Glutamatergic neuron (in vitro differentiated cells): ENCODE measurements at places on chromosomes 3 and 15.

DNA sequence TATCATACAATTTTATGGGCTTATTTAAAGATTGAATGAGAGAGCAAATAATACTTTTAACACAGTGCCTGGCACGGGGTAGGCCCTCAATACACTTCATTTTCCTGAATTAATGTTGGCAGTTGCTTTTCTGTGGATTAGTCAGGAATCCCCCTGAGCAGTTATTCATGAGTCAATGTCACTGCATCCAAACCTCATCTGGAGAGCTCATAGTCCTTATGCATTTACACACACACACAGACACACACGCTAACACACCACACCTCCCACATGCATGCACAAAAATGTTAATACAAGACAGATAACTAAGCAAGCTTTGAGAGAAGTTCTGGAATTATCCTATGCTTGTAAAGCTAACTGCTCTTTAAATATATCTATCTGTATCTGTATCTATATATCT lies 34.0 kb upstream of the TNFAIP8L3 start:
- H3K4me3 ChIP-seq = no peak overlapping the region
- no peaks in the 10 kb centered on the region for H3K4me1 ChIP-seq
- peaks cover 2% of the 10 kb centered on the region for H3K27me3 ChIP-seq
- no peak overlapping the region for H3K27ac ChIP-seq
- peaks cover 4% of the 10 kb centered on the region for H3K36me3 ChIP-seq

- DNase-seq = no peak
- peaks cover 5% of the 10 kb centered on the region for H3K27me3 ChIP-seq
- peaks cover 11% of the 10 kb centered on the region for H3K4me1 ChIP-seq
- peak overlapping the region; percentile 94 for H3K4me3 ChIP-seq
- peak overlapping the region; percentile 60 for H3K27ac ChIP-seq
Observed at GRCh38 chr3:160402221-160403027, 3.0 kb downstream of the SMC4 start.

DNA sequence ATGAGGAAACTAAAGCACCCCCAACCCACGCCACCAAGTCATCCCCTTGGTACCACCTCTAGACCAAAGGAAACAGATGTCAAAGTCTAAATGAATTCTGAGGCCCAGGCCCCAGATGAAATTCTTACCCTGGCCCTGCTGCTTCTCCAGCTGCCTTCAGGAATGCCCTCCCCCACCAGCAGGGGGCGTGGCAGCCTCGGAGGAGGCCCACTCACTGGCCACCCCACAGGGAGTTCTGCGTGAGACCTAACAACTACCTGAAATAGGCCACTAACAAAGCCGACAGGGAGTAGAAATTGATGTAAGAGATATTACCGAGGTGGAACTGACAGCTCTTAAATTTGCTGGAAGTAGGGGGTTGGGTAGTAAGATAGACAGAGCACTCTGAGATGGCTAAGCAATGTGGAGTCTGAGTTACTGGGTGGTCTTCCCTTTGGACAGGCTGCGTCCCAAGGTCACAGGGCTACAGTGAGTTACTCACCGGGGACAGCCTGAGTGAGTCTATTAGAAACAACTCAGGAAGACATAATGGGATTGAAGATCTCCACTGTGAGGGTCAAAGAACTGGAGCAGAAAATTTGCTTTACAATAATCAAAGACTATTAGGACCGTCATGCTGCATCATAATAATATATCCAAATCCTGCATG lies 240.7 kb downstream of the SHOX2 start:
- H3K27me3 ChIP-seq = no peaks in the 10 kb centered on the region
- H3K36me3 ChIP-seq = no peaks in the 10 kb centered on the region
- H3K4me1 ChIP-seq = peaks cover 9% of the 10 kb centered on the region

- no peak for DNase-seq
- H3K36me3 ChIP-seq = no peaks in the 10 kb centered on the region
- H3K27ac ChIP-seq = no peak overlapping the region
- H3K4me3 ChIP-seq = no peak overlapping the region
- no peaks in the 10 kb centered on the region for H3K4me1 ChIP-seq
Observed at GRCh38 chr3:113423699-113424098, 17.6 kb downstream of the CFAP44 start.

DNA sequence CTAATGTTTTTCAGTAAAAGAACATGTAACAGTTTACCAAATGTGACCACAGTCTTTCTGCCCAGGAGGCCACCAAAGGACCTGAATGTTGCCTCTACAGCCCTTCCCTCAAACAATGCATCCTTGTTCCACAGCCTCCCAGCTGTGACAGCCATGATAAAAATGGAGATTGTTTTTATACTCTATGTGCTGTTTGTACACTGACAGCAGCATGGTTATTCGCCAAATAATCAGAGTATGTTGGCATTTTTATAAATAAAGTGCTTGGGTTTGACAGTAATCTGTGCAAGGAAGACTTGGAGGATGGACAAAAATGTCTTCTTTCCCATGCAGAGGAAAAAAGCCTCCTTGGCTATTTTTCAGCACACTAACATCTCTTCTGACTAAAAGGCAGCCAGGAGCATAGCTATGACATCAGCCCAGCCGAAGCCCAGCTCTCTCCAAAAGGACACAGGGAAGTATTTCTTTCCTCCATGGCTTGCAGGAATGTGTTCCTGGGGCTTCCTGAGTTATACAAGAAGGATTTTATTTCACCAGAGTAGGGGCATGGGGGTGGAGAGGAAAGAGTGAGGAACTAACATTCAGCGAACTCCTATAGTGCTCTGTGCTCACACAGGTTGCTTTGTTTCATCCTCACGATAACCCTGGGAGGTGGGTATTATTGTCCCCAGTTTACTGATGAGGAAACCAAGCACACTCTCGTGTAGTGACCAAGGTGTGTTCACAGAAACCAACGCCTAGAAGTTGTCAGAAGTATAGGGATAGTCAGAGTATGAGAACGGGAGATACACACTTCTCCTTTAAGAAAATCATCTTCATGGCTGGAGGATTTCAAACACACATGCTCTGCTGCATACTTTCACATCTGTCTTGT lies 339.7 kb downstream of the MECOM start:
- H3K36me3 ChIP-seq = no peaks in the 10 kb centered on the region
- no peaks in the 10 kb centered on the region for H3K27me3 ChIP-seq
- no peak overlapping the region for H3K4me3 ChIP-seq

- peaks cover 10% of the 10 kb centered on the region for H3K4me1 ChIP-seq
- DNase-seq = peak; percentile 59
- peak overlapping the region; percentile 96 for H3K27ac ChIP-seq
- peaks cover 5% of the 10 kb centered on the region for H3K27me3 ChIP-seq
- peak overlapping the region; percentile 96 for H3K4me3 ChIP-seq
Observed at GRCh38 chr3:155853214-155854140, 750 bp downstream of the SLC33A1 start.

DNA sequence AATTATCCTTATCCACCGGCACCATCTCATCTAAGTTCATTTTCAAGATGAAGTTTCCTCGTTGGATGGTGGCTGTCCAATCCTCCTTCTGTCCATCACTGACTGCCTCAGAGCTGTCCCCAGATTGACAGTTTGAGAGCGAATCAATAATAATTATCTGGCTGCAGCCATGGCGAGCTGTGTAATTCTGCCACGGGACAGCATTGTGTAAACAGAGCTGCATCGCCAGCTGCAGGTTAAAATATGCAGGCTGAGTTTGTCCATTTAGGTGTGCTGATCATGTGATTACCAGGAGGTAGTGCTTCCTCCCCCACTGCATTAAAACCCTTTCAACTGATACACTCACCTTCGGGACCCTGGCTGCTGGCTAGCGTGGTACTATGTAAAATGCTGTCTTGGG lies 461.9 kb upstream of the ONECUT1 start:
- peak; percentile 32 for DNase-seq
- peaks cover 32% of the 10 kb centered on the region for H3K4me1 ChIP-seq
- H3K4me3 ChIP-seq = peak overlapping the region; percentile 23
- H3K27ac ChIP-seq = peak overlapping the region; percentile 30
- H3K36me3 ChIP-seq = peaks cover 3% of the 10 kb centered on the region
- no peaks in the 10 kb centered on the region for H3K27me3 ChIP-seq

DNA sequence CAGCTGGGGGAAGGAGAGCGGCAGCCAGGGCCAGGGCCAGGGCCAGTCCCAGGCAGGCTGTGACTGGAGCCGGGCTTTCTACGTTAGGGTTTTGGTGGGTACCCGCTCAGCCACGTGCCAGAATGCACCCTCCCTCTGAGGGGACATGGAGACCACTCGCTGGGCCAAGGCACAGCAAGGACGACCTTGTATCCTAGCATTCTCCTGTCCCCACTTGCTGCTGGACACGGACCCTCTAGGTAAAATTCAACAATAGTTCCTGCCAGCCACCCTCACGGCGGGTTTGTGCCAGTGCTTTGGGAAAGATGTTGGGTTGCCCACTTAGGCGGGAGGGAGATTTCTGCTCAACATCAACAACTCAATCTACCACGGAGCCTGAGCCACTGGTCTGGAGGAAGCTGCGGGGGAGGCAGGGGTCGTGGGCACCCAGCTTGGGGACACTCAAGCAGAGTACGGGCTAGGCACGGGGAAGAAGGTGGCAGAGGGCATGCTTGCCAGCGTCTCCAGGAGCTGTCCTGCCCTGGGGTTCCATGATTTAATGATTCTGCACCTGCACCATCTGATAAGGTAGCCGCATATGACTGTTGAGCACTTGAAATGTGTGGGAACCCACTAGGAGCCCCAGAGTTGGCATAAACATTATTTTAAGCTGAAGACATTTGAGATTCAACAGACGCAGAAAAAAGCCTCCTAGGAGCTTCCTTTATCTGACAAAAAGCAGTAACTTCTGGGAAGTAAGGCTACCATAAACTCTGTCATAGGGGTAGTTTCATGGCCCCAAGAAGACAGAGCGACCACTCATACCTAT lies 22.5 kb upstream of the C15orf39 start:
- no peak for DNase-seq
- H3K4me1 ChIP-seq = peaks cover 4% of the 10 kb centered on the region
- no peak overlapping the region for H3K27ac ChIP-seq
- H3K4me3 ChIP-seq = no peak overlapping the region
- peaks cover 7% of the 10 kb centered on the region for H3K27me3 ChIP-seq
- H3K36me3 ChIP-seq = no peaks in the 10 kb centered on the region

- H3K27me3 ChIP-seq = peaks cover 15% of the 10 kb centered on the region
- peak overlapping the region; percentile 90 for H3K4me3 ChIP-seq
- no peak overlapping the region for H3K27ac ChIP-seq
- H3K4me1 ChIP-seq = peaks cover 5% of the 10 kb centered on the region
- DNase-seq = no peak
- H3K36me3 ChIP-seq = peaks cover 4% of the 10 kb centered on the region
Observed at GRCh38 chr15:52021128-52021671, 2.2 kb downstream of the MAPK6 start.

DNA sequence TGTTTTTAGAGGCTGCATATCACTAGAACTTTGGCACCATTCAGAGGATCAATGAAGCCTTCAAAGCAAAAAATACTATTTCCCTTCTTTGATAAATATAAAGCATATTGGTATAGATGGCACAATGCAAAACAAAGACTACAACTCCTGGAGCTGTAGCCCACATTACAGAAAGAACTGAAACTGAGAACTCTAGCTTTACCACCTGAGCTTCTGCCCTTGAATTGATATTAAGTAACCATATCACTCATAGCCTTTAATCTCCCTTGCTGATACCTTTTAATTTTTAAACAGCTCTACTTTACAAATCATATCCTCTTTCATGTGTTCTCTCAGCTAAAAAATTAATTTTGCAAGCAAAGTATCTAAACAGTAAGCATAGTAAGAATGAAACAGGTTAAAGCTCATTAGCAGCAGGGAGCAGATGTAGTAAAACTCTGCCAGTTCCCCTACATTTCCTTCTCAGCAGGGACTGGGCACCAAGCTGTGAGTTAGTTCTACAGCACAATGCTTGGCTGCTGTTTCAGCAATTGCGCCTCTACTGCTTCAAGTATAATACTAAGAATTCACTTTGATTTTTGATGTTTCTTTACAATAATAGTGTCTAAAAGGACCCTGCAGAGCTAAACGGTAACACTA lies 97.9 kb upstream of the NANOGP8 start:
- no peak for DNase-seq
- H3K4me1 ChIP-seq = peaks cover 2% of the 10 kb centered on the region
- no peaks in the 10 kb centered on the region for H3K27me3 ChIP-seq
- no peaks in the 10 kb centered on the region for H3K36me3 ChIP-seq
- no peak overlapping the region for H3K27ac ChIP-seq

GRCh38 chr15:71508081-71508682 lies 302.2 kb upstream of the NR2E3 start:
- no peak overlapping the region for H3K4me3 ChIP-seq
- H3K36me3 ChIP-seq = no peaks in the 10 kb centered on the region
- H3K27ac ChIP-seq = no peak overlapping the region
- DNase-seq = no peak

- no peak overlapping the region for H3K4me3 ChIP-seq
- peaks cover 7% of the 10 kb centered on the region for H3K27me3 ChIP-seq
- peaks cover 11% of the 10 kb centered on the region for H3K36me3 ChIP-seq
Observed at GRCh38 chr3:37526511-37526910, 335.2 kb upstream of the CTDSPL start.

DNA sequence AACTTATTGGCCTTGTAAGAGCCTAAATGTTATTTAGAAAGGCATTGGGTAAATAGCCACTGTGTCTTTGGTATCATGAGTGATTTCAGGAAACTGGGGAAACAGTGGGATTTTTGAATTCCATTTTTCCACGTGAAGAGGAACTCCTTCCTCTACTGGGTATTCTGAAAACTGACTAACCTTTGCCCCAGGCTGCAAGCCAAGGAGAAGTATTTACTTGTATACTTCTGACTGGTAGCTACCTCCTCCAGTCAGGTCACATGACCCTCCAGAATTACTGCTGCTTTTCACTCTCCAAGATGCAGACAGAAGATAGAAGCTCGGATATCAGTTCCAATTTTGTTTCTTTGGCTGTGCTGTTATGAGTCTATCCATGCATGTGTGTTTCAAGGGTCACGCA lies 50.9 kb upstream of the MAP3K13 start:
- H3K27ac ChIP-seq = no peak overlapping the region
- peaks cover 10% of the 10 kb centered on the region for H3K4me1 ChIP-seq
- H3K36me3 ChIP-seq = peaks cover 28% of the 10 kb centered on the region
- no peak overlapping the region for H3K4me3 ChIP-seq
- peaks cover 1% of the 10 kb centered on the region for H3K27me3 ChIP-seq

GRCh38 chr3:44160818-44161217 lies 80.9 kb upstream of the TOPAZ1 start:
- H3K27ac ChIP-seq = no peak overlapping the region
- no peak for DNase-seq
- H3K36me3 ChIP-seq = no peaks in the 10 kb centered on the region
- no peaks in the 10 kb centered on the region for H3K27me3 ChIP-seq
- no peaks in the 10 kb centered on the region for H3K4me1 ChIP-seq

DNA sequence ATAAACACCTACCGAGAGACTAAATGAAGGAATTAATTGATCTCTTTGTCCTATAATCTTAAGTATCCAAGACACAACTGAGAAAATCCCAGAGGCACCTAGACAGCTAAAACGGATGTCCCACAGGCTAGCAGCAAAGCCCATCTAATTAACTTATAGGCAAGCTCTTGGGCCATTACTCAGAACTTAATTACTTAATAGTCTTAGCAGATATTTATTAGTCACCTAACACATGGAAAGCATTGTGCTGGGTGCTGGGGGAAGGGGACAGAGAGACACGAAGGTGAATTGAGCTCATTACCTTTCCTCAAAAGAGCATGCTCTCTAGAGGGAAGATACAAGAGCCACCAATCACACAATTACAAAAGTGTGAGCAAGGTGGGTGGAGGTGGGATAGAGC lies 189.8 kb upstream of the PROK2 start:
- no peaks in the 10 kb centered on the region for H3K36me3 ChIP-seq
- DNase-seq = no peak
- H3K27me3 ChIP-seq = peaks cover 3% of the 10 kb centered on the region
- no peak overlapping the region for H3K27ac ChIP-seq
- H3K4me3 ChIP-seq = no peak overlapping the region
